ENCODE measurements at places on chromosomes 6 and 20.

- no peaks in the 10 kb centered on the region for H3K27me3 ChIP-seq
- no peaks in the 10 kb centered on the region for H3K4me1 ChIP-seq
- no peak overlapping the region for H3K4me3 ChIP-seq
- H3K27ac ChIP-seq, result no peak overlapping the region
Observed at GRCh38 chr6:130752267-130752666, 74.9 kb upstream of the SMLR1 start.

- no peaks in the 10 kb centered on the region for H3K36me3 ChIP-seq
- H3K4me1 ChIP-seq, result peaks cover 4% of the 10 kb centered on the region
- DNase-seq, result no peak
Observed at GRCh38 chr20:63846128-63846771, 15.0 kb upstream of the ABHD16B start.

GRCh38 chr6:136923954-136924673, 2.0 kb downstream of the SLC35D3 start:
- peaks cover 12% of the 10 kb centered on the region for H3K4me1 ChIP-seq
- DNase-seq, result no peak

- H3K27ac ChIP-seq, result peak overlapping the region; percentile 22
- H3K36me3 ChIP-seq, result no peaks in the 10 kb centered on the region
- peaks cover 43% of the 10 kb centered on the region for H3K4me1 ChIP-seq
- H3K27me3 ChIP-seq, result no peaks in the 10 kb centered on the region
- no peak for DNase-seq
- no peak overlapping the region for H3K4me3 ChIP-seq
Observed at GRCh38 chr6:138972226-138972665, 15.8 kb downstream of the REPS1 start.

GRCh38 chr6:31898383-31899011, 999 bp upstream of the EHMT2 start:
- no peaks in the 10 kb centered on the region for H3K27me3 ChIP-seq
- H3K4me1 ChIP-seq, result peaks cover 37% of the 10 kb centered on the region
- H3K4me3 ChIP-seq, result peak overlapping the region; percentile 98
- H3K27ac ChIP-seq, result peak overlapping the region; percentile 97
- peaks cover 2% of the 10 kb centered on the region for H3K36me3 ChIP-seq

DNA sequence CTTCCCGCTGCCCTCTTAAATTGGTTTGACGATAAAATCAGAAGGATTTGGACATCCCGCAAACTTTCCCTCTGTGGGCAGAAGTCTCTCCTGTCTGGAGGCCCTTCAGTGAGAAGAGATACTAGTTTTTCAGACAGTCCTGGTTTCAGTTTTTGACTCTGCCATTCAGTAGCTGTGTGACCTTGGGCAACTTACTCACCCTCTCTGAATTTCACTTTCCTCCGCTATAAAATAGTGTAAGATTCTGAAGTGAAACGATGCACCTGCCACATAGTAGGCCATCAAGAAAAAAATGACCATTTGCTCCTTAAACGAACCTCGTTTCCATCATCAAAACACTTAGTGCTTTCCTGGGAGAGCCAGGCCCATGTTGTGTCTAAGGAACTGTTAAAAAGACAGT, 97.2 kb downstream of the LINC00237 start:
- no peak overlapping the region for H3K4me3 ChIP-seq
- H3K27me3 ChIP-seq, result peaks cover 32% of the 10 kb centered on the region
- H3K4me1 ChIP-seq, result no peaks in the 10 kb centered on the region
- no peaks in the 10 kb centered on the region for H3K36me3 ChIP-seq
- H3K27ac ChIP-seq, result no peak overlapping the region

- peaks cover 5% of the 10 kb centered on the region for H3K27me3 ChIP-seq
- H3K27ac ChIP-seq, result no peak overlapping the region
- DNase-seq, result no peak
- no peak overlapping the region for H3K4me3 ChIP-seq
Observed at GRCh38 chr20:60097285-60097684, 139.1 kb downstream of the CDH26 start.

DNA sequence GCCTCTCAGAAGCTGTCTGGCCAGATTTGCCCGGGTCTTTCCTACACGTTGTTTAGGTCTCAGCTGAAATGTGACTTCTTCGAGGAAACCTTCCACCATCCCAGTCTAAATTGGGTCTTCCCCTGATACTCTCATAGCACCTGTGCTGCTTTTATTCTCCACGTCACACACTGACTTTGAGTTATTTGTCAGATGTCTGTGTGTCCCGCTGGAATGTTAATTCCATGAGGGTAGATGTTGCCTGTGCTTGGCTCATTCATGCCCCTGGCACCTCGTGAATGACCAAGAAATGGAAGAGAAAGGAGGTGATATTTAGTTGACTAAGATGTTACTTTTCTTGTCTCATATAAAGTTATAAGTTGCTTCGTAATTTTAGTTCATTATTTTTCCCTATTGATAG, 197.8 kb downstream of the TMEM242 start:
- peak overlapping the region; percentile 92 for H3K27ac ChIP-seq
- H3K4me1 ChIP-seq, result peaks cover 39% of the 10 kb centered on the region
- H3K36me3 ChIP-seq, result no peaks in the 10 kb centered on the region
- no peak overlapping the region for H3K4me3 ChIP-seq

DNA sequence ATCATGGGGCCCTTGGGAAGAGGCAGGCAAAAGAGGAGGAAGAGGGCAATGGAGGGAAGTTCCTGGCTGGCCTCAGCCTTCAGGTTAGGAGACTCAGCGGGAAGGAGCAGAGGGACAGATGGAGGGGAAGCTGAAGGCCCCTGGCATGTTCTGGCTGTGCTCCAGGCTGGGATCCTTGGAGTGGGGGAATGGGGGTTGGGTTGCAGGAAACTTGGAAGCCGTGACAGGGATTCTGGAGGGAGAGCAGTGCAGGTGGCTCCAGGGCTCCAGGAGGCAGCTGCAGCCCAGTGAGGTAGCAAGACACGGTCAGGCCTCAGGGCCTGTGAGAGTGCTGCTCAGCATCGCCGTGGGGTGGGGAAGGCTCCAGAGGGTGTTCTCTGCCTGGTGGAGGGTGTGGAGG, 64.6 kb upstream of the SCP2D1 start:
- H3K4me3 ChIP-seq, result no peak overlapping the region
- no peaks in the 10 kb centered on the region for H3K27me3 ChIP-seq
- H3K27ac ChIP-seq, result no peak overlapping the region
- DNase-seq, result no peak
- H3K4me1 ChIP-seq, result peaks cover 7% of the 10 kb centered on the region

All from mesothelial cell of epicardium (in vitro differentiated cells).